ENCODE measurements at places on chromosomes 12 and 14. TPM values are rescaled to one million over a fixed set of nuclear protein-coding genes. Genes with fewer than 3 reads are reported as not detected.
A peak's percentile ranks its signal among the peaks of the same experiment; 100 is the strongest.

Gene NPFF
- not detected for total RNA-seq

Gene DLK1
- not detected for total RNA-seq

- DNase-seq: no peak
Observed at GRCh38 chr12:89796798-89797382, 88.3 kb upstream of the ATP2B1 start.

GRCh38 chr12:87230441-87230840 is 798.8 kb downstream of the C12orf50 start:
- DNase-seq: no peak

GRCh38 chr14:35940291-35940690 is 114.2 kb downstream of the BRMS1L start:
- DNase-seq: no peak

DNA sequence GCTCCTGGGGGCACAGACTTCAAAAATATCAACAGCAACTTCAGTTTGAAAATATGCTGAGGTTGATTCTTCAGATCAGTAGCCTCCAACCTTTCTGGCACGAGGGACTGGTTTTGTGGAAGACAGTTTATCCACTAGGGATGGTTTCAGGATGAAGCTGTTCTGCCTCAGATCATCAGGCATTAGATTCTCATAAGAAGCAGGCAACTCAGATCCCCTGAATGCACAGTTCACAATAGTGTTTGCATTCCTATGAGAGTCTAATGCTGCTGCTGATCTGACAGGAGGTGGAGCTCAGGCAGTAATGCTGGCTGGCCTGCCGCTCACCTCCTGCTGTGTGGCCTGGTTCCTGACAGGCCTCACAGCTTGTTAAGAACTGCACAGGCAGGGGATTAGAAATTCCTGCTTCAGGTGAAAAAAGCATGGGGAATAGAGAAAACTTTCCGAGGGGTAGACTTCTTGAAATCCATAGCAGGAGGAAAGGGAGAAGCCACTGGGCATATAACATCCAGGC is 12.8 kb downstream of the EPYC start:
- peak; percentile 27 for DNase-seq

GRCh38 chr14:22474730-22475351 is 114.2 kb downstream of the DAD1 start:
- DNase-seq: no peak
